ENCODE measurements at places on chromosomes 3 and 15.

GRCh38 chr3:46695962-46696894 is 2.7 kb upstream of the ALS2CL start:
- peak; percentile 47 for DNase-seq

- no peak for DNase-seq
These were observed 37.9 kb downstream of the IQCB1 start for GRCh38 chr3:121796970-121797369.

GRCh38 chr3:102714567-102714966 is 279.8 kb downstream of the ZPLD1 start:
- no peak for DNase-seq

DNA sequence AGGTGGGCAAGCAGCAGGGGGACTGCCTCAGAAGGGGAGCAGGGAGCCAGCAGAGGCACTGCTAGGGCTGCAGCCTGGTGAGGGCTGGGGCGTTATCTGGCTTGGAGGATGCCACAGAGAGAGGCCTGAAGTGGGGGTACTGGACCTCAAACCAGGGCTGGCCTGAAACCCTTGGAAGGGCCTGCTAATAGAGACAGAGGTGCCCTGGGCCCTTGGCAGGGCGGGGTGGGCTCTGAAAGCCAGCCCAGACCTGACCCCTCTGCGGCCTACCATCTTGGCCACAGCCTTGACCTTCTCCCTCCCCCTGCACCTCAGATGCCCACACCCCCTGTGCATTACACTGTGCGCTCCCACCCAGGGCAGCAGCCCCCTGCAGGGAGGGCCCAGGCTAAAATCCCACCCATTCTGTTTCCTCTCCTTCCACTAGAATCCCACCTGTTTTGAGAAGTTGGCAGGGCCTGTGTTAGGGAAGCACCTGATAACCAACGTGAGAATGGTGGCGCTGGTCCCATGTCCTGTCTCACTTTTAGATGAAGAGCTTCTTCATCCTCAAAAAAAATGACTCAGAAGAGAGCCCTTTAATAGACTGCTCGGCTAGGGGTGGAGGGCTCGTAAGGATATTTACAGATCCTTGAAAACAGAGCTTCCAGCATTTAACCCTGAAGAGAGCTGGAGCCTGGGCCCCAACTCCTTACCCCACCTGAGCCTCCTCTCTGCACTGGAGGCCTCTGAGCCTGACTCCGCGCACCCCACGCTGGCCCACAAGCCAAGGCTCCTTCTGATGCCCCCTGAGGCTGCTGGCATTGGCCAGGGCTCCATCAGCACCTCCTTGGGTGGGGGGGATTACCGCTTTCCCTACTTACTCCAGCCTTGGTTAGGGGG is 29.8 kb downstream of the LOXL1 start:
- no peak for DNase-seq

GRCh38 chr3:169822091-169822490 is 9.4 kb upstream of the LRRC34 start:
- no peak for DNase-seq

DNA sequence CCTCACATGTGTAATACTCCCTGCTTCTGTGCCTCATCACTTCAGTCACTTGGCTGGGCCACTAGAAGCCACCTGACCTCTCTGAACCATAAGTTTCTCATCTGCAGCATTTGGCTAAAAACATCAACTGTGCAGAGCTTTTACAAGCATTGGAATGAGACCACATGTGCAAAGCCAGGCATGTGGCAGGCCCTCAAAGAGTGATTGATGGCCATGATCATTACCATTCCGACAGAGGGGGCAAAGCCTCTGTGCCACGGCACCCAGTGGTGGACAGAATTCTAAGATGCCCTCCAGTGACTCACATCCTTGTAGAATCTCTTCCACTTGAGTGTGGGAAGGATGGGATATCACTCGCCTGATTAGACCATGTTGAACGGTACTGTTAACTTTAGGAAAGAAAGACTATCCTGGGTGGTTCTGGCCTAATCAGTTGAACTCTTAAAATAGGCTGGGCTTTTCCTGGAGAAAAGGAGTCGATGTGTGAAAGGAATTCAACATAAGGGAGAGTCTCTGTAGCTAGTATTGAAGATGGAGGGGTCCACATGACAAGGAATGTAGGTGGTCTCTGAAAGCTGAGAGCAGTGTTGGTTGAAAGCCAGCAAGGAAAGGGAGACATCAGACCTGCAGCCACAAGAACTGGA is 13.5 kb downstream of the CDCP1 start:
- no peak for DNase-seq

GRCh38 chr3:121818578-121818977 is 16.3 kb downstream of the IQCB1 start:
- no peak for DNase-seq

GRCh38 chr3:127410678-127411077 is 122.8 kb upstream of the PRR20G start:
- no peak for DNase-seq

DNA sequence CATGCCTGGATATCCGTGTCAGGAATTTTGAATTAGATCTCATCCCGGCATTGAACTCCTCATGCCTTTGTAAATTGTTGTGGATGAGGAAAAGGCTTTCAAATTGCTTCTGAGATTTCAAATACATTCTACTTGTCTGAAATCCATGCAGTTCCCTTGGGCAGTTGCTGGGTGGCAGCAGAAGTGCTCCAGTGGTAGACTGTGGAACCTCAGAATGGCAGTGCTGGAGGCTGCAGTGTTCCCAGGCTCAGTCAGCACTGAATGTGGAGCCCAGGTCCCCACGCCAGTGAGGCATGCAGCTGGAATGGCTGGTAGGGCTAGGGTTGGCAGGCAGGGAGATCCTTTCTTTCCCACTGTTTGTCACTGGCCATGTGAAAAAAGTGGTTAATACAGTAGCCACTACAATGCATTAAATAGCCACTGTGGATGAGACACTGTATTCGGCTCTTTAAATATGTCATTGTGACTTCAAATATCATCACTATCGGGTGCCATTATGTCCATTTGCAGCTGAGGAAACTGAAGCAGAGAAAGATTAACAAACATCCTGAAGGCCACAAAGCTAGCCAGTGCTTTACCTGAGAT is 98.6 kb downstream of the TPRG1 start:
- peak; percentile 20 for DNase-seq

GRCh38 chr15:51048308-51048707 is 46.4 kb downstream of the TNFAIP8L3 start:
- no peak for DNase-seq

GRCh38 chr3:102223132-102223531 is 211.7 kb upstream of the ZPLD1 start:
- DNase-seq = no peak

- DNase-seq = no peak
These were observed 96.3 kb downstream of the SOX2 start for GRCh38 chr3:181808053-181808452.

DNA sequence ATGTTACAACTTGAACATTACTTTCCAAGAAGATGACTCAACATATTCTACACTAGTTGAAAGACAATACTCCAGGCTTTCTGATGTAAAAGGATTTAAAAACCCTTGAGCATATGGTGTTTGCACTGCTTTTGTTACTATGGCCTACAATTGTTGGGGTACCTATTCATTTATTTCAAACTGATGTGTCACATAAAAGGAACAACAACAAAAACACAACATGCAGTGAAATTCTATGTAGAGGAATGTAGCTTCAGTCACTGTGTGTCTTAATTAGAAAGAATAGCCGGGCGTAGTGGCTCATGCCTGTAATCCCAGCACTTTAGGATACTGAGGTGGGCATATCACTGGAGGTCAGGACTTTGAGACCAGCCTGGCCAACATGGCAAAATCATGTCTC is 1.6 kb downstream of the SPATA16 start:
- no peak for DNase-seq

GRCh38 chr3:14145670-14146380 is 21.0 kb downstream of the TMEM43 start:
- DNase-seq = no peak

GRCh38 chr3:141878817-141879216 is 2.4 kb downstream of the ATP1B3 start:
- no peak for DNase-seq

- DNase-seq = no peak
These were observed 90.2 kb upstream of the PRR20G start for GRCh38 chr3:127377801-127378655.

GRCh38 chr3:38247366-38248035 is 18.1 kb upstream of the SLC22A13 start:
- no peak for DNase-seq

DNA sequence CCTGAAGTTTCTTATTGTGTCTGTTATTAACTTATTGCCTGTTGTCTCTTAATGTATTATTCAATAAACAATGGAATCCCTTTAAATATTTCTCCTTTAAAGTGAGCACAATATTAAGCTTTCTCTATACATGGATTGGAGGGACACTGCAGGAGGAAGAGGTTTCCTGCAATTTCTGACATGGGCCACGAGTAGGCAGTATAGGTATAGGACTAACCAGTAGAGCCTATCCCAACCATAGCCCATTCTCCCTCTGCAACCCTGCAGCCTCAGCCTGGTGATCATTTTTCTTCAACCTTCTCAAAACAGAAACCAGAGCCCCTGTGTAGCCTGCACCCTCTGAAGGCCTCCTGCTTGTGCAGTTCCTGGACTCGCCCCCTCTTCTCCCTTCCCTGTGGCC is 124.8 kb downstream of the NEK10 start:
- no peak for DNase-seq

DNA sequence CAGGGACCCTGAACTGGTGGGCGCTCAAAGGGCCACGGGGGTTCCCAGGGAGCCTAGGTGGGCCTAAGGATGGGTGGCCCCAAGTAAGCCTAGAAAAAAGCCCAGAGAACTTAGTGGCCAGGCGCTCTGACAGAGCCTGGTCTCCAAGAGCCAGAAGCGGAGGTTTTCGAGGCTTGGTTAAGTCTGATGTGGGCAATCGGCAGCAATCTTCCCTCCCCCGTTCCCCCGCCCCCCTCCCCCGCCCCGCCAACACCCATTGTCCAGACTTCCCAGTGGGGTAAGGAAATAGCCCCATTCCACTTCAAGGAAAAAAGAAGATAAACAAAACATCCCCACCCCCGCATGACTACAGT is 6.7 kb downstream of the EOMES start:
- DNase-seq = no peak

GRCh38 chr3:86225461-86225860 is 765.5 kb downstream of the VGLL3 start:
- DNase-seq = no peak

- DNase-seq = no peak
These were observed 29.2 kb upstream of the TRPM1 start for GRCh38 chr15:31130576-31131237.

DNA sequence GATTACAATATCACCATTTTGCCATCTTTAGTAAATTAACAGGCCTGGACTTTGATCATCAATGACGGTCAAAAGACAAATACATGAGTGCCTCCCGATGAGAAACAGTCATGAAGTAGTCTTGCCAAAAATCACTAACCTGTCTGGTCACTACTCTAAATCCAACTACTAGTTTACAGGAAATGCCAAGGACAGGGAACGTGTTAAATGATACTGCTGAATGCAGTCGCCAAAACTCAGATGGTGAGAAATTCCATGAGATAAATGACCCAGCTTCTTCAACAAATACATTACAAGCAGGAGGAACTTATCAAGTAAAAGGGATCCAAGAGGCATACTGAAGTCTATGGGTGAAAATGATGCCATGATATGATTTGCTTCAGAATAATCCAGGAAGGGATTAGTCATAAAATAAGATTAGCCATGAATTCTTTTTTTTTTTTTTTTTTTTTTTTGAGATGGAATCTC is 35.8 kb upstream of the ATP13A3 start:
- no peak for DNase-seq

- no peak for DNase-seq
These were observed 184.1 kb downstream of the LPP start for GRCh38 chr3:188338086-188338485.

DNA sequence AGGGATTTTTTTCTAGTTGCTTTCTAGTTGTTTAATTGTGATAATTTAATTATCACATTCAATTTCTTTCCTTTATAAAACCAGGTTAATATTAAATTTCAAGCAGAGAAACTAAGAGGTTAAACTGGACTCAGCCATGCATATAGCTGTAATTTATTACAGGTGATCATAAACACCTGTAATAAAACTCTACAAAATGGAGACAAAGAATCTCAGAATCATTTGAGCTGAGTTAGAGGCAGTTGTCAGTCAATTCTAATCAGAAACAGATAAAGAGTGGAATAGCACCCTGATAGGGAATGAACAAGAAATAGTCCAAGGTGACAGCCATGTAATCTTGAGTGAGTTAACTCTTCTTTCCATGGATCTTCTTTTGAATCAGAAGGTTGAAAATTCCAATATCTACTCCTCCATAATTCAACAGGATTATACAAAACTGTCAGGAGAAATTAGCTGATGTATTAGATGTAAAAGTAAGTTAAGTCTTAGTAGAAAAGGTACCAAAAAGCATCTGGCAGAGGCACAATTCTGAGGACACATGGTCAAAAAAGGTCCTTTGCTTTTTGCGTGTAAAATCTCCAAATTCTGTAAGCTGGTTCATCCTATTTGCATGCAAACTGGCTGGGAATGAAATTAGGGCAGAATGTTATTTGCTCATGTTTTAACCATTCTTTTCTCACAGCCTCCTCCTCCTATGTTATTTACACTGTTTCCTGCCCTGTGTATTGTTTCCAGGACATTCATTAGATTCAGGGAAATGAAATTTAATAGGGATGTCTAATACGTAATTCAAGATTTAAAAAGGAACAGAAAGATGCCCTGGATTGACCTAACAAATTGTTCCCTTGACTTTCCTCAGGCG is 39.4 kb upstream of the B3GNT5 start:
- DNase-seq = no peak

DNA sequence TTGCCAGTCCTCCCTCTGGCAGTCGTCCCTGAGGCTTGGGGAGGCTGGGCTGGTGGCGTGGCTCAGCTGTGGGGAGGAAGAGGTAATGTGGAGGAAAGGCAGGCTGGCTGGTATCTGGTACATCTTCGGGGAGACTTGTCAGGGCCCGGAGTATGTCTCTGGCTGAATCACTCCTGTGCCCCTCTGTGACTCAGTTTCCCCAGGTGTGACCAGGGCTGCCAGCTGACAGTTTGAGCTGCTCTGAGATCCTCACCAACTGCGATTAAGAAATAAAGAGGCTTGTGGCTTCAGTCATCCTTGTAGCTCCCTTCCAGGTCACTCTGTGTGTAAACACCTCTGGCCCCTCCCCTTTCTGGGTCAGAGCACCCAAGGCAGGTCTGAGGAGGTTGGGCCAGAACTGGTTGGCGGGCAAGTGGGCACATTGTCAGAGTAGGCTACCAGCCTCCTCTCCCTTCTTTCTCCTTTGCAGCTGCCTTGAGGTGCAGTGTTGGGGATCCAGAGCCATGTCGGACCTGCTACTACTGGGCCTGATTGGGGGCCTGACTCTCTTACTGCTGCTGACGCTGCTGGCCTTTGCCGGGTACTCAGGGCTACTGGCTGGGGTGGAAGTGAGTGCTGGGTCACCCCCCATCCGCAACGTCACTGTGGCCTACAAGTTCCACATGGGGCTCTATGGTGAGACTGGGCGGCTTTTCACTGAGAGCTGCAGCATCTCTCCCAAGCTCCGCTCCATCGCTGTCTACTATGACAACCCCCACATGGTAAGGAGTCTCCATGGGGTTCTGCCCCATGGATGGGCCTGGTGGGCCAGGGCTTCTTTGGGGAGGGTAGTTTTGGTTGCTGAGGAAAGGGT is 3.0 kb downstream of the TEX264 start:
- DNase-seq = no peak
